Neuronal stem cell (in vitro differentiated cells): ENCODE measurements at places on chromosomes 2 and 18.

DNA sequence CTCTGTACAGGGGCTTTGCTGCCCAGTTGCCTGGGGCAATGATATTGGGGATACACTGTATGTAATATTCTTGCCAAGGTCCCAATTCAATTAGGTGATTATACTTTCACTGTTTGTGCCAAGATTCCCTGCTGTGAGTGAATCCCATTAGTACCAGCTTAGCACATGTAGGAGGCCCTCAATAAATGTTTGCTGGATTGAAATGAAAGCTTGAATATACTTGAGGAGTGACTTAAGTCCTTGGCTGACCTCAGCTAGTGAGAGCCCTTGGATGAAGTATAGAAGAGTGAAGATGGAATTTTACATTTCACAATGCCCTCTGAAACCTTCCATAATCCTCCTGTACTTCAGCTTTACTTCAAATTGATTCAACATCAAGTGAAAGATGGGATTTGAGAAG, 102.9 kb downstream of the GATA6 start:
- H3K4me3 ChIP-seq, result no peak overlapping the region
- no peaks in the 10 kb centered on the region for H3K36me3 ChIP-seq
- no peak overlapping the region for H3K27ac ChIP-seq
- no peaks in the 10 kb centered on the region for H3K4me1 ChIP-seq

DNA sequence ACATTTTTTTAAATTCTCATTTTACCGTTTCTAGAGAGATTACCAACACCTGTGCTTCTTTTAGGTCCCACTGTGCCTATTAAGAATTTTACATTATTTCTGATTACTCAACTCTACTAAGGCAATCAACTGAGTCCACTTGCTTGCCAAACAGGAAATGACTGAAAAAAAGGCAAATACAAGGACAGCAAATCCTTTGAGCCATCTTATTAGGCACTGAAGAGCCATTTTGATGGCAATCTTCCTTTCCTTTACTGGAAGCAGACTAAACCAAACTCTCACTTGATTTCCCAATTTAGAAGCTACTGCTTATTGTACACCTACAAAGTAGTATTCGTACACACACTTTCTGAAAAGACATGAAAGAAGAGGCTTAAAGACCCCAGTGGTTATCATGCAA, 121.4 kb upstream of the COL3A1 start:
- H3K4me1 ChIP-seq, result no peaks in the 10 kb centered on the region
- no peak for DNase-seq
- H3K36me3 ChIP-seq, result no peaks in the 10 kb centered on the region
- no peak overlapping the region for H3K4me3 ChIP-seq
- no peak overlapping the region for H3K27ac ChIP-seq

- no peaks in the 10 kb centered on the region for H3K4me1 ChIP-seq
- H3K36me3 ChIP-seq, result no peaks in the 10 kb centered on the region
- no peak overlapping the region for H3K27ac ChIP-seq
- no peaks in the 10 kb centered on the region for H3K27me3 ChIP-seq
- DNase-seq, result no peak
These were observed 690.9 kb upstream of the TMEFF2 start for GRCh38 chr2:192885569-192886160.

- no peaks in the 10 kb centered on the region for H3K27me3 ChIP-seq
- DNase-seq, result no peak
- H3K4me1 ChIP-seq, result peaks cover 1% of the 10 kb centered on the region
- H3K4me3 ChIP-seq, result no peak overlapping the region
These were observed 4.7 kb downstream of the SLC11A1 start for GRCh38 chr2:218386505-218387368.

- peaks cover 25% of the 10 kb centered on the region for H3K4me1 ChIP-seq
- peak overlapping the region; percentile 73 for H3K4me3 ChIP-seq
- H3K27me3 ChIP-seq, result peaks cover 77% of the 10 kb centered on the region
- H3K27ac ChIP-seq, result no peak overlapping the region
These were observed 558 bp upstream of the CYP26B1 start for GRCh38 chr2:72148003-72148836.
